ENCODE measurements at places on chromosomes 2 and 18.

GRCh38 chr2:215967590-215968378 is 45.6 kb downstream of the MREG start:
- DNase-seq, result no peak

- no peak for DNase-seq
Measured at GRCh38 chr2:174066871-174067270, 101.7 kb upstream of the SP3 start.

DNA sequence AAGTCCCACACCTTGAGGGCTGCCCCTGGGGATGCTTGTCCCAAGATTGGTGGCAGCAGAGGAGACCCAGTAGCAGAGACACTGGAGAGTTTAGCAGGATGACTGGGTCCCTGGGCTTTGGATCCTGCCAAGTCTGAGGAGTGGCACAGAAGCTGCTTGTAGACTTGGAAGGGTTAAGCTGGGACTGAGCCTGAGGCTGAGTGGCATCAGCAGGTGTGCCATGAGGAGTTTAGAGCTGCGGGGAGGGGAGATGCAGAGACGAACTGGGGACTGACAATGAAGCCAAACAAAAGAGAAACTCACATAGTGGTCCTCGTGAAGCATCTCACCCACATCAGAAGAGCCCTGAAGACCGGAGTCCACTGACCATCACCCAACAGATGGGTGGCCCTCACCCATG is 329.7 kb upstream of the KLHL29 start:
- DNase-seq, result no peak

GRCh38 chr2:217158928-217159327 is 299.1 kb upstream of the TNP1 start:
- DNase-seq, result no peak

DNA sequence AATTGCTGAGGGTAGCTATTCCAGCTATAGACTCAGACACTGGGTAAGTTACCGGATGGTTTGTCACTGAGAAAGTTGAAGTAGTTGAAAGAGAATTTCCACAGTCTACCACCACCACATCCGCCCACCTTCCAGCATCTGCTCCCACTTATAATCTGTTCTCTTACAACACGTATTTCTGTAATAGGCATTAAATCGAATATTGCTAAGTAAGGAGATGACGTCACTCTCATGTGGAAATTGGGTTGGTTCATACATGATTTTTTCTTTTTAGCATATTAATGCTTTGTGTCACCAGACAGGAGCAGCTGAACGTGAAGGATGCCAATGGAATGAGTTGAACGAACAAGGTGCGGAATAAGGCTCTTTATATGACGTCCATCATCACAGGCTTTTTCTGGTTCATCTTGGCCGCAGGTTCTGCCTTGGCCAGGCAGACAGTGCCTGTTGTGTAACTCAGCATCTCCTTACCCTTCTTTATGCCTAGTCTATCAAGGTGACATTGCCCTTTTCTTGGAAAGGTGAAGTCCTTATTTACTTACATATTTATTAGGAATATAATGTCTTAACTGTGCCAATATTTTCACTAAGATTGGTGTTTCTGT is 45.9 kb downstream of the THUMPD2 start:
- no peak for DNase-seq

DNA sequence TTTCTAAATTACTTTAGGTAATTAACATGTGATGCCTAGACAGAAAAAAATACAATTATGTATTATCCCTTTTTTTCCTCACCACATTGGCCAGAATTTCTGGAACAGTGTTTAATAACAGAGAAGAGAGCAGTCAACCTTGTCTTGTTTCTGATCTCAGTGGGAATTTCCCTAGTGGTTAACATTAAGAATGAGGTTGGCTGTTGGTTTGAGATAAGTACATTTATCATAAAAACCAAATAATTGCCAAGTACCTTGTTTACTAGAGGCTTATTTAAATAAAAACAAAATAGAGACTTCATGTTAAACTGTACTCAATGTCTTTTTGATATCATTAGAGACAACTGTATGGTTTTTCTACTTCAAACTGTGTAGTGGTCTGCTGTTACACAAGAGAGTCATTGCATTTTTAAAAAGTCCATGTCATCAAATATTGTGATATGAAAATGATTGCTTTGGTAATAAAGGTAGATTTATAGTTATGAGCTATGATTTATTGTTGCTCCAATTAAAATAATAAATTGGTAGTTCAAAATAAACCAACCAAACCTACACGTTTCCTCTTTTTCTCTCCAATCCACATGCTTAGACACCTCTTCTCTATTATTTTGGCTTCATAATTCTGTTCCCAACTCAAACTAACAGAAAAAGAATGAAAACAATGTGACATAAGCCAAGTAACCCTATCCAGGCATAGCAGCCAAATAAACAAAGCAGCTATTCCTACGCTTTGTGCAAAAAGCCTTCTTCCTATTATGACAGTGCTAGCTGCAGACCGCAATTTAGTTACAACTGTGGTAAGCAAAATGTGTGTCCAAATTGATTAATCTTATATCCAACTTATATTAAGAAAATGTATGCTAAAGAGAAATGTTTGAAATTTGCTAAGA is 20.9 kb upstream of the TANK start:
- DNase-seq, result no peak

GRCh38 chr2:145771525-145771924 is 1251.6 kb upstream of the ZEB2 start:
- DNase-seq, result no peak

GRCh38 chr2:231674587-231675338 is 33.6 kb upstream of the PTMA start:
- DNase-seq, result peak; percentile 76

GRCh38 chr2:137969418-137969765 is 5.1 kb downstream of the HNMT start:
- peak; percentile 43 for DNase-seq

GRCh38 chr2:24076849-24077534 is 866 bp upstream of the SF3B6 start:
- DNase-seq, result no peak

- DNase-seq, result no peak
Measured at GRCh38 chr2:49028101-49028500, 126.2 kb downstream of the FSHR start.

- DNase-seq, result no peak
Measured at GRCh38 chr2:34025196-34025595, 426.1 kb upstream of the FAM98A start.

- no peak for DNase-seq
Measured at GRCh38 chr18:45282101-45282812, 333.0 kb upstream of the SLC14A2 start.

DNA sequence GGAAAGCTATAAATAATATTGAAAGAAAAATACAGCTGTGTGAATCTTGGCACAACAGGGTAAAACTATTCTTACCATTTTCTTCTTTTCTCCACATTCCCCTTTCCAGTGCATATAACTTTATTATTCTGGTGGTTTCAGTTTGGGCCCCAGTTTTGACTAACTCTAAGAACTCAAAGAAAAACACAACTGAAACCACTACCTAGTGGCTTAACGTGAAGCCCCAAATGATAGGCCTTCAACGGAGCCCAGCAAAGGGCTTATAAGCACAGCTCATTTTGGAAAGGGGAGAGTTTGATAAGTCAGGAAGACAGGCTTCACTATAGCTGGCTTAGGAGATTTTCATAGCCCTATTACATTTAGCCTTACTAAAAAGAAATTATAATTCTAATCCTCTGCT is 62.4 kb downstream of the PPP1R1C start:
- no peak for DNase-seq

- DNase-seq, result peak; percentile 30
Measured at GRCh38 chr2:95024960-95025405, 525 bp upstream of the MAL start.

DNA sequence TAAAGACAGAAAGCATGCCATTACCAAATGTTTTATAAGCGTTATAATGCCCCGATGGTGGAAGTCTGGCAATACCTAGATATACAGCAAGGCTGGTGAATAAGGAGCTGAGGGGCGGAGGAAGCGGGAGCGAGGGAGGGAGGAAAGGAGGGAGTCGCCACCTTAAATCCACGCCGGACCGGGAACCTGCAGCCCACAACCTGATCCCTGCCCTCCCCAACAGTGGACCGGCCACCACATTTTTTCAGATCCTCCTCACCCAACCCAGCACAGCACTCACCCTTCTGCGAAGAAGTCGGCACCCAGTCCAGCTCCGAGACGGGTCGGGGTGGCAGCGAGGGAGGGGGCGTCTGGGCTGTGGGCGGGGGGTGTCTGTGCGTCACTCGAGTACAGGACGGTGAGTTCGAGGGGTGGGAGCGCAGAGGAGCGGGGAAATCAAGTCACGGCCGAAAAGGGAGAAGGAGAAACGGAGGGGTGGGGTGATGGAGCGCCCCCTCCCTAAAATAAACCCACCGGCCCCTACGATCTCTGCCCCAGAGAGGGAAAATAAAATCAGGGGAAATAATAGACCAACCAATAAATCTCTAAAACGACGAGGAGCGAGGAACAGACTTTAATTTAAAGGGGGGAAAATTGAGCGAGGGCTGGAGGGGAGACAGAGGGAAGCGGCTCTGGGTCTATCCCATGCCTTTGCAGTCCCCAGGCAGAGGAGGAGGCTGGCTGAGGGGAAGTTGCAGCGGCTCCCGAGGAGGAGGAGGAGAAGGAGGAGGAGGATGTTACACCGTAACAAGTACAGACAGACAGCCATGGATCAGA is 96.5 kb upstream of the SERTAD2 start:
- peak; percentile 55 for DNase-seq

DNA sequence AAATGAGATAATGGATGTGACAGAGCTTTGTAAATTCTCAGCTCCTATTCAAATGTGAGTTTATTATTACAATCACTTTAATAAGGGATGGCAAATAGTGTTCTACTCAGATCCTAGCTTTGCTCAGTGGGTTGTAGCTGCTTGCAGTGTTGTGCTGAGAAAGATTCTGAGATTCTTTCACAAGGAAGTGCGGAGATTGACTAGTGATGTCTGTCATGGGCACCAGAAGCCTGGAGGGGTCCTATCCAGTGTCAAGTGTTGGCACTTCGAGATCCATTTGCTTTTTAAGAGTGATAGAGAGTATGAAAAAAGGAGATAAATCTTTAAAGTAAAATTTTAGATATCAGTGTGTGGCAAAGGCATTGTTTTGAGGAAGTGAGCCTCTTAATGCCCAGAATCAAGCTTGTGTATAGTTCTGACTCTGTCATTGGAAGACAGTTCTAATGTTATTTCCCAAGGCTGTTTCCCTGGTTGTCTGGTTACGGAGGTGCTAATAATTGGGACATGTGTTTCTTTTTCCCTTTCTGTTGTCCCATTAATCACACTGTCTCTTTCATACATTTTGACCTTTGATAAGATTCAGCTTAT is 181.7 kb upstream of the SPRED2 start:
- DNase-seq, result no peak

DNA sequence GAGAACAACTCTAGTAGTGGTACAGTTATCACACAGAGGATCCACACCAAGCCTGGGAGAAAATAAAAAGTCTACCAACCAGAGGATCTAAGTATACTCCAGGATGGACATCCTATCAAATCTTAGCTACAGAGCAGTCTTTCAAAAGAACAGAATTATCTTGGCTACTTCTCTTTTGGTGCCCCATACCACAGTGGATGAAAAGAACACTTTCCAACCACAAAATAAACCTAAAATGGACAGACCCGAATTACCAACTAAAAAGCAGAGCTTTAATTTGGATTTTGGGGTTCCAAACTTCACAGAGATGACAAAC is 116.1 kb downstream of the SRBD1 start:
- DNase-seq, result no peak

DNA sequence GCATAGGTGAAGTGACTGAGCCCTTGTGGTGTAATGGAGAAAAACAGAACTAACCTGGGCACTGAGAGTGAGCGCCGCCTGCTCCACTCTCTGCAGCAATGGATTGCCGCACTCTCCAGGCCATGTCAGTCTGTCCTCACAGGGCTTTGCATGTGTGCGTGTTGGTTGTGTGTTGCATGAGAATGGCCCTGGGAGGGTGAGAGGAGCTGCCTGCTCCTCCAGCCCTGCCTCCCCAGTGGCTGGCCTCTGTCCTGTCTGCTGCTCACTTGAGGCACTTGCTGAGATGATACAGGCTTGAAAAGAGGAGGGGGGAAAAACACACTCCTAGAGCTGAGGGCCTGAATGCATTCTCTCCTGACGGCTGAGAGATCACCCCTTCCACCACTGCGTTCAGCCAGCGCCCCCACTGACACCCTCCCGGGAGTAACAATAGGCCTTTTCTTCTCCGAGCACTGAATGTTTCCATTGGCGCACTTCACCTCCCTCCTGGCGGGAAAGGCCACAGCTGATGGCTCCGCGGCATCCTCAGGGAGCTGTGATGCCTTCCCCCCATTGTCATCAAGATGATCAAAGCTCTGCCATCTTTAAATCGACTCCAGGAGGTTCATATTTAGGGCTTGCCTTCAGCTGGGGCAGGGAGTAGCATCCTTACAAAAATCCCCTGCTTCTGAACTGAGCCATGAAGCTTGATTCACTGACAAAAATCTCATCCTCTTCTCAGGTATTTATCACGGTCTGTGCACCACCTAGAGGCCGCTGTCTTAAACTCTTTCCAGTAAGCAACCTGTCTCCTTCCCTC is 49.9 kb upstream of the DAPL1 start:
- peak; percentile 39 for DNase-seq

DNA sequence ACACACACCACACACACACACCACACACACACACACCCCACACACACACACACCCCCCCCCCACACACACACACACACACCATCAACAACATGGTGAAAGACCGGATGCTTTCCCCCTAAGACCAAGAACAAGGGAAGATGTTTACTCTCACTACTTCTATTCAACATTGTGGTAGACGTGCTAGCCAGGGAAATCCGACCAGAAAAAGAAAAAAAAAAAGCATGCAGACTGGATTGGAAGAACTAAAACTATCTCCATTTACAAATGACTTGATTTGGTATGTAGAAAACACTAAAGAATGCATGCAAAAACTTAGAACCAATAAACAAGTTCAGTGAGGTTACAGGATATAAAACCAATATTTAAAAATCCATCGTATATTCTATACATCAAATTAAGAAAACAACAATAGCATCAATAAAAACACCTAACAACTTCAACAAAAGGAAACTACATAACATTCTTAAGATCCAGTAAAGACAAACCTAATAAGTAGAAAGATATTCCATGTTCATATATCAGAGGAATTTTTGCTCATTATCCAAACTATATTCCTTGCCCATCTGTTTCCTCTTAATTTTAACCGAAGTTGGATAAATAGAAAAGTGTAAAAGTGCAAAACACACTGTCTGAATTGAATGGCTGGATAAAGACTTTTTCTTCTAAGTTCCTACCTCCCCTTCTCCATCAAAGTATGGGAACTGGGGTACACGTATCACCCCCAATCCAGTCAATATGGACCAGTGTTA is 51.5 kb upstream of the RNU4ATAC start:
- DNase-seq, result no peak

DNA sequence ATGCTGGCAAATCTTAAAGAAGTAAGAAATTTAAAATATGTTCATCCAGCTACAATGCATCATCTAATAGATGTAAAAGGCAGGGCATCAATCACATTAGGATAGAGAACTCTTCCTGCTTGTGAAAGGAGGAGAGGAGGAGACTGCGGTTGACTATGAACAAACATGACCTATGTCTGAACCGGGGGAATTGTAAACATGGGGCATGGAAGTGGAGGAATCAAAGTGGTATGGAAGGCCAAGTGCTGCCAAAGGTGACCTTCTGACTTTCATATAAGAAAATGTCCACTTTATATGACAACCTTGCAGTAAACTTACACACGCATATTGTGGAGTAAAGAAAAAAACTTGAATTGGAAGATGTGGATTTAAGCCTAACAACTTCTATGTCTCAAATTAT is 20.0 kb upstream of the SLC8A1 start:
- DNase-seq, result no peak
